ENCODE measurements at places on chromosomes 4 and X.

DNA sequence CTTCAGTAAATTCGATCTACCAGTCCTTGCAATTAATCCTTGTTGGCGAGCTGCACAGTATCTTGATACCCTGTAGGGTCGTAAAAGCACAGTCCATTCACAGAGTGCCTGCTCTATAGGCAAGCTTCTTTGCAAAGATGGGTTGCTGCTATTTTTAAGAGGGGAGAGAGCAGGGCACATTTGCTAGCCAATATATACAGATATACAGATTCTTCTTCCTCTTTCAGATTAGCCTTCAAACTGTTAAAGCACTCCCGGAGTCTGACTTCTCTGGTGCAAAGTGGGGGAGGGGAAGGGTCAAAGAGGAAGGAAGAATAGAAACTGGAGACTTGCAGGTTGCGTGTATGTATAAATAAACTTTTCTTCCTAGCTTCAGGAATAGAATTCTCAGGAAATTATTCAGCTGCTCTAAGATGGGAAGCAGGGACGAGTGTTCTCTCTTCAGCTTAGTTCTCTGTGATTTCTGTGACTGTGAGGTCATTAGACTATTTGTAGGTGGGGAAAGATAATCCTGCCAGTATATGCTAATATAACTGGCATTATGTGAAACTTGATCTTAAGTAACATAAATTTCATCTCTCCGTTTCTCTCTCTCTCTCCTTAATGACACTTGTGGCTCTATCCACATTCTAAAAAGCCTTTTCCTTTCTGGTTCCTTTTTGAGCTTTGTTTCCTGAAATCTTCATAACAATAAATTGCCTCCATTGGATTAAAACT is at the start of gene CYSLTR1:
TSS of gene CYSLTR1 (minus strand) at position 242 of the 717 bp plus-strand sequence. CDS start 53,865 bp downstream, outside the sequence.
- no peak for DNase-seq

GRCh38 chr4:88759895-88760290 is 62.3 kb upstream of the NAP1L5 start:
- no peak for DNase-seq

DNA sequence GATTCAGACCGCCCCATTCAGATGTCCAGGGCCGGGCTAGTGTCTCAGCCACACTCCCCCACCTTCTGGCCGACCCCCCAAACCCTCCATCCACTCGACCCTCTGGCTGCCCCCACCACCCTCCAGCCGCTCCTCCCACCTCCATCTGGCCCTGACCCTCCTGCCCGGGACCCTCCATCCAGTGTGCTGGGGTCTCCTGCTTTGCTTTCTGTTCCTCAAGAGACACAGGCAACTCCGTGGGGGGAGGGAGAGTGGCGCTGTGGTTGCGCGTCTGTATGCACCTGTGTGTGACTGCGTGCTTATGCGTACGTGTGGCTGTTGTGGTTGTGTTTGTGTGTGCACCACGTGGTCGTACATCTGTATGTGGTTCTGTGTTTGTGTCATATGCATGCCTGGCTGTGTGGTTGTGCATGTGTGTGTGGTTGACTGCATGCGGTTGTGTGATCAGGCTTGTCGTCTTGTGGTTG is 33.3 kb downstream of the CPLX1 start:
- no peak for DNase-seq

- peak; percentile 14 for DNase-seq
Observed at GRCh38 chr4:138627096-138627495, 384.9 kb upstream of the SLC7A11 start.

- peak; percentile 78 for DNase-seq
Observed at GRCh38 chrX:136209016-136209738, 42.0 kb downstream of the MAP7D3 start.

- no peak for DNase-seq
Observed at GRCh38 chr4:149136951-149137620, 678.6 kb downstream of the IQCM start.

DNA sequence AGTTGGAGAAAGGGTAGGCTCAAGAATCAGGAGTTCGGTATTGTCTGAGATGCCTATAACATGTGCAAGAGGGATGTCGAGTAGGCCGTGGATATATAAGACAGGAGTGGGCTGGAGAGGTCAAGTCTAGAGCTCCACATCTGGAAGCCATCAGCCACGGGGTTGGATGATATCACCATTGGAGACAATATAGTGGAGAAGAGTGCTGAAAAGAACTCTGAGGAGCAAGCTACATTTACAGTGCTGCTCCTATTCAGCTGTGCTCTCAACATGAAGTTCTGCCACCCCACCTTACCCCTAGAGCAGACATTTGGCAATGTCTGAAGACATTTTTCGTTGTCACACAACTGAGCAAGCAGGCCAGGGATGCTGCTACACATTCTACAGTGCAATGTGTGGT is 20.9 kb upstream of the PLAC1 start:
- no peak for DNase-seq

GRCh38 chr4:111836601-111837000 is 308.7 kb upstream of the FAM241A start:
- DNase-seq = no peak

- peak; percentile 23 for DNase-seq
Observed at GRCh38 chr4:175253184-175253902, 335.2 kb downstream of the ADAM29 start.

- no peak for DNase-seq
Observed at GRCh38 chr4:155780775-155781174, 22.0 kb downstream of the GUCY1B1 start.

GRCh38 chr4:173213296-173213695 is 44.7 kb downstream of the GALNT7 start:
- DNase-seq = no peak

GRCh38 chr4:134073711-134074110 is 127.9 kb downstream of the PABPC4L start:
- no peak for DNase-seq

DNA sequence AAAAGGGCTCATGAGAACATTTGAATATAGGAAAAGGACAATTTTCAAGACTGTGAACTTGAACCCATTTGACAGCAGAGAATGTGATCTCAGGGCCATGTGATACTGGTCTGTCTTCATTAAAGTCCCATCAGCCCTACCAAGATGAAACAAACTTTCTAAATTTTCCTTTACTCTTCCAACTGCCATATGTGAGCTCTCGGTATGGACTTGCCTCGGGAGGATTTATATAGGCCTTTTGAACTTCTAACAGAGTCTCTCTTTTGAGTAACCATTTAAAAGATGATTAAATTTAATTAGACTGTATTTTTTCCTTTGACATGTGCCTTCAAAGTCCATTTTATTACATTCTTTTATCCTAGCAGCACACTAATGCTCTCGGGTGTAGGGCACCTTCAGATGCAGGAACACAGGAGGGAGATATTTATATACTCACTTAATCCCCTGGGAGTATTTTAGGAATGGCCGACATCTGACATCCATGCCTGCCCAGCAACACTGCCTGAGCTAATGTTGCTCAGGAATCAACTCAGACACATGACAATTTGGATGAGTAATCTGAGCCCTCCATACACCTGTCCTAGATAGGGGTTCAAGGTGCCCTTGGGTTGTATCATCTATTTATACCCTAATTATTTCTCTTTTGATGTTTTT is 155.0 kb downstream of the SLC7A11 start:
- no peak for DNase-seq

GRCh38 chrX:46376246-46376885 is 168.9 kb downstream of the ZNF674 start:
- DNase-seq = peak; percentile 70

GRCh38 chr4:169024762-169025161 is 14.7 kb upstream of the CBR4 start:
- peak; percentile 71 for DNase-seq

All from cardiac fibroblast (primary cell).